ENCODE measurements at places on chromosomes 16 and 17. TPM values are rescaled to one million over a fixed set of nuclear protein-coding genes. Genes with fewer than 3 reads are reported as not detected.
A peak's percentile ranks its signal among the peaks of the same experiment; 100 is the strongest.

DNA sequence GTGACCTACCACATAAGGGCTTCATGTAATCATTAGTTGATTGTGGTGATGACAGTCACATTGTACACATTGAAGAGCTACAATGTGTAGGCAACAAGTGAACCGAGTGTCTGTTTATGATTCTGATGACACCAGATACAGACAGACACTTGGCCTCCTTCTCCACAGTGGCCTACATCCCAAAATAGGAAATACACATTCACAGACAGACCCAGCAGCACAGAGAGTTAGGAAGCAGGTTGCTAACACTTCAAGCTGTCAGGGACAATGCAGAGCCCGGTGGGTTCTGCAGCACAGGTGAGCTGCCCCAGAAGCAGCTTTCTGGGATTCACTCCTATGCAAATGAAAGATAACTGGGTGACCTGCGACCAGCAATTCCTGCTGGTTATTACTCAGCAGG, 72.2 kb downstream of the CDH11 start:
- H3K27me3 ChIP-seq = no peaks in the 10 kb centered on the region
- peak overlapping the region; percentile 25 for H3K27ac ChIP-seq
- no peaks in the 10 kb centered on the region for H3K36me3 ChIP-seq
- H3K4me3 ChIP-seq = no peak overlapping the region
- H3K4me1 ChIP-seq = no peaks in the 10 kb centered on the region

C1QL1 gene
- total RNA-seq = 12.8 TPM

GRCh38 chr16:85611194-85611443, 2.0 kb upstream of the GSE1 start:
- no peaks in the 10 kb centered on the region for H3K36me3 ChIP-seq
- no peak for DNase-seq
- peaks cover 62% of the 10 kb centered on the region for H3K4me1 ChIP-seq
- no peaks in the 10 kb centered on the region for H3K27me3 ChIP-seq

DNA sequence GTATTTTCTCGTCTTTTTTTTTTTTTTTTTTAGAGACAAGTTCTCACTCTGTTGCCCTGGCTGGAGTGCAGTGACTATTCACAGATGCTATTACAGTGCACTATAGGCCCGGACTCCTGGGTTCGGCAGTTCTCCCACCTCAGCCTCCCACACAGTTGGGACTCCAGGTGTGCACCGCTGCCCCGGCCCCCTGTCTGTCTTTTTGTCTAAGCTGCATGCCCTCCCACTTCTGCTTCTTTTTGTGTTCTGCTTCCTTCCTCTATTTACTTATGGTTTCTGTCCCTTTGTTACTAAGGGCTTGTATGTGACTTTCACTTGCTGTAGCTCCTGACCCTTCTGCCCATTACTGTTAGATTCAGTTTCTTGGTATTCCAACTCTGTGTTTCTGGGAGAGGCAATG, 20.5 kb downstream of the SLC7A6 start:
- no peak overlapping the region for H3K27ac ChIP-seq
- H3K27me3 ChIP-seq = no peaks in the 10 kb centered on the region
- H3K4me3 ChIP-seq = no peak overlapping the region
- no peaks in the 10 kb centered on the region for H3K4me1 ChIP-seq

KCNH6 gene
- 0.33 TPM for total RNA-seq

DNA sequence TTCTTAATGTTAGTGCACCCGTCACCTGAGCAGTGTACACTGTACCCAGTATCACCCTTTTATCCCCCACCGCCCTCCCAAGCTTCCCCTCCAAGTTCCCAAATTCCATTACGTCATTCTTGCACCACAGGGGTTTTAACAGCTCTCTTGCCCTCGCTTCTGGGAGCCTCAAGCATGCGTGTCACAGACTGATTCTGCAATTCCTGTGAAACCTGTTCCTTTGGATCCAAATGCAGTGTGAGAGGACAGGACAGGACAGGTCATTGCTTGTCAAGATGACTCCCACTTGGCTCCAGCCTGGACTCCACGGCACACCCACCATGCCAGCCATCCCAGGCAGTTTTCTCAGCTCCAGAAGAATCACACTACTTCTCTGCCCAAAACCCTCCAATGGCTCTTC, 44.1 kb downstream of the CYB5D2 start:
- no peak for DNase-seq
- H3K36me3 ChIP-seq = peaks cover 4% of the 10 kb centered on the region
- H3K27ac ChIP-seq = peak overlapping the region; percentile 23
- no peaks in the 10 kb centered on the region for H3K4me1 ChIP-seq
- H3K27me3 ChIP-seq = no peaks in the 10 kb centered on the region
- no peak overlapping the region for H3K4me3 ChIP-seq

DNA sequence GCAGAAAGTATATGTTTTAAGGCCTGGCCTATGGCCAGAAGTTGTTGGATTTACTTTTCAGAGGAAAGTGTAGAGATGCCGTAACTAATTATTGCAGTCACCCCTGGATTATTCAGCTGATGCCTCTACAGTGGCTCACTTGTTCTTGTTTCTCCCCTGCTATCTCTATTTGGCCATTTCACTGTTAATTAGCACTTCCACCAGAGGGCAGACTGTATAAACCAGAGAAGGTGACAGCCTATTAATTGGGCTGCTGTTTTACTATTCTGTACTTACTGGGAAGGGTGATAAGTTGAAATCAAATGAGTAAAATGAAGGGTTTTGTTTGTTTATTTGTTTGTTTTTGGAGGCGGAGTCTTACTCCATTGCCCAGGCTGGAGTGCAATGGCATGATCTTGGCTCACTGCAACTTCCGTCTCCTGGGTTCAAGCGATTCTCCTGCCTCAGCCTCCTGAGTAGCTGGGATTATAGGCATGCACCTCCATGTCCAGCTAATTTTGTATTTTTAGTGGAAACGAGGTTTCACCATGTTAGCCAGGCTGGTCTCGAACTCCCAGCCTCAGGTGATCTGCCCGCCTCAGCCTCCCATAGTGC, 66.0 kb downstream of the CDK12 start:
- no peak for DNase-seq
- H3K27me3 ChIP-seq = no peaks in the 10 kb centered on the region
- no peaks in the 10 kb centered on the region for H3K36me3 ChIP-seq
- no peak overlapping the region for H3K4me3 ChIP-seq
- no peaks in the 10 kb centered on the region for H3K4me1 ChIP-seq
- no peak overlapping the region for H3K27ac ChIP-seq

- peak; percentile 44 for DNase-seq
- H3K27me3 ChIP-seq = no peaks in the 10 kb centered on the region
- H3K36me3 ChIP-seq = no peaks in the 10 kb centered on the region
- H3K4me1 ChIP-seq = peaks cover 61% of the 10 kb centered on the region
Observed at GRCh38 chr17:57944908-57945307, 10.3 kb downstream of the CUEDC1 start.

CPPED1 gene
- 27.2 TPM for total RNA-seq

GRCh38 chr17:34981538-34982241, 1.4 kb downstream of the LIG3 start:
- peak overlapping the region; percentile 100 for H3K27ac ChIP-seq
- H3K36me3 ChIP-seq = no peaks in the 10 kb centered on the region
- H3K4me1 ChIP-seq = peaks cover 15% of the 10 kb centered on the region
- DNase-seq = peak; percentile 43

- no peak for DNase-seq
- H3K36me3 ChIP-seq = no peaks in the 10 kb centered on the region
- no peaks in the 10 kb centered on the region for H3K27me3 ChIP-seq
Observed at GRCh38 chr16:88052661-88053060, 101.4 kb downstream of the BANP start.

CTRB1 gene
- not detected for total RNA-seq

KIF2B gene
- not detected for total RNA-seq

CDR2L gene
- 16.4 TPM for total RNA-seq

DNA sequence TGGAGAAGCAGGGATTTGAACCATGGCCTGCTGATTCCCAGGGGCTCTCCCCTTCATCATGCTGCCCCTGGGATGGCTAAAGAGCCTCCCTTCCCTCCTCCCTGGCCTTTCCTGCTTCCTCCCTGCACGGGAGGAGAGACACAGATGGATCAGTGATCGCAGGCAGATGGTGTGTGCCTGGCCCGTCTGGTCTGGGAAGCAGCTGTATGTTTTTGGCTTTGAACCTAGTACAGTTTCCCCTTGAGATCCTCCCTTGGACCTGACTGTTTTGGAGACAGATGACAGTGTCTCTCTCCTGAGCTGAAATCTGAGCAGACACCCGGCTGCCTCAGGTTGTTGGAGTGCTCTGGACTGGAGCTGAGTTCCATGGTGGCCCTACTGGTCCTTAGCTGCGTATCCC, 29.0 kb upstream of the ATP2C2 start:
- H3K4me1 ChIP-seq = no peaks in the 10 kb centered on the region
- no peak overlapping the region for H3K27ac ChIP-seq
- H3K36me3 ChIP-seq = no peaks in the 10 kb centered on the region
- H3K4me3 ChIP-seq = no peak overlapping the region
- no peaks in the 10 kb centered on the region for H3K27me3 ChIP-seq
- no peak for DNase-seq

DNA sequence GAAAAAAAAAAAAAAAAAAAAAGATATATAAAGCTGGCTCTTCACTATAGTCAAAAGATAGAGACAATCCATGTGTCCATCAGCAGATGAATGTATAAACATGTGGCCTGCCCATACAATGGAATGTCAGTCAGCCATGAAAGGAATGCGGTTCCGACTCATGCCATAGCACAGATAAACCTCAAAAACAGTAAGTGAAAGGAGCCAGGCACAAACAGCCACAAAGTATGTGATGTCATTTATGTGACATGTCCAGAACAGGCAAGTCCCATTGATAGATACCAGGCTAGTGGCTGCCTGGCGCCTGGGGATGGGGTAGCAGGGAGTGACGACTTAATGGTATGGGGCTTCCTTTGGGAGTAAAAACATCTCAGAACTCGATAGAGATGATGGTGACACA, 155.7 kb downstream of the CMIP start:
- H3K4me3 ChIP-seq = no peak overlapping the region
- peak overlapping the region; percentile 71 for H3K27ac ChIP-seq
- peaks cover 39% of the 10 kb centered on the region for H3K4me1 ChIP-seq
- H3K36me3 ChIP-seq = no peaks in the 10 kb centered on the region
- peak; percentile 47 for DNase-seq
- no peaks in the 10 kb centered on the region for H3K27me3 ChIP-seq

Data from hepatocyte (in vitro differentiated cells).